ENCODE measurements at places on chromosomes 2 and 18.

DNA sequence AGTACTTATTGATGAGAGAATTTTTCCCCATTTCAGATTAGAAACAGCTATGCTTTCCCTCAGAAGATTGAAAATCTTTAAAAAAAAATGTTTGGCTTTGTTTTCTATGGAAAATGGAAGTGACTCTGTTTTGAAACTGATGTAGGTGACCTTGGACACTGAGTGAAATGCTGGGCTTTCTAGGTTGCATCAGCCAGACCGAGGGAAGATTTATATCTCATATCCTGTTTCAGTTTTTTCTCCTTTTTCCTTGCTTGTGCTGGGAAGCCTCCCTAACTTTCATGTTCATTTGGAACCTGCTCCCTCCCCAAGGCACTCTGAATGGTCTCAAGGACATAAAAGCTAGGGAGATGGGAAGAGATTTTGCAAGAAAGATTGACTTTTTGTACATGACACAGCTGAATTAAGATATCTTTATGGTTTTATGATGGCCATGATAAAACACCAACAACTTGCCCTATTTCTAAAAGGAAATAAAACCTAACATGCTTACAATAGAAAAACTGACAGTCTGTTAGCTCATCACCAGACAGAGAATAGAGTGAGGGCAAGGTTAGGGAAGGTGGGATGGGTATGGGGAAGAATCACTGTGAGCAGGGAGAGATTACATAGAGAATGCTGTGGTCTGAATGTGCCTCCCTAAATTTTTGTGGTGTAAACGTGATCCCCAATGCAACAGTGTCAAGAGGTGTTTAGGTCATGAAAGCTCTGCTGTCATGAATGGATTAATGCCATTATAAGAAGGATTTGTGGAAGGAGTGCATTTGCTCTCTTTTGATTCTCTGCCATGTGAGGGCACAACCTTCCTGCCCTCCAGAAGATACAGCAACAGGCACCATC, 249.7 kb downstream of the TPGS2 start:
- DNase-seq: no peak

GRCh38 chr2:215550331-215550730, 114.5 kb upstream of the FN1 start:
- no peak for DNase-seq

DNA sequence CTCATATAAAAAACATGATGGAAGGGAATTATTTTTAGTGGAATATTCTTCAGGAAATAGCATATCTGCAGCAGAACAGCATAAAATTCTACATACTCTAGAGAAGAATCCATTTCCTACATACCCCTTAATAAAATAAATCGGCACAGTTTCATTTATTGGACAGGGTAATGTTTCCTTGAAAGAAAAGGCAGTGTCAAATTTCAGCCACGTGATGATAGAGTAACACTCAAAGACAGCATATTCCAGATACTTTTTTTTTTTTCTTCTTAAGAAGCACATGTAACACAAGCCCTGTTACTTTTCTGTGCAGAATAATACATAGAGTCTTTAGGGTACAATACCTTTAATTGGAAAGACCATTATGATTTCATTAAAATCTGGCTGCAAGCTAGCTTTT, 204.4 kb downstream of the SRBD1 start:
- DNase-seq: no peak

DNA sequence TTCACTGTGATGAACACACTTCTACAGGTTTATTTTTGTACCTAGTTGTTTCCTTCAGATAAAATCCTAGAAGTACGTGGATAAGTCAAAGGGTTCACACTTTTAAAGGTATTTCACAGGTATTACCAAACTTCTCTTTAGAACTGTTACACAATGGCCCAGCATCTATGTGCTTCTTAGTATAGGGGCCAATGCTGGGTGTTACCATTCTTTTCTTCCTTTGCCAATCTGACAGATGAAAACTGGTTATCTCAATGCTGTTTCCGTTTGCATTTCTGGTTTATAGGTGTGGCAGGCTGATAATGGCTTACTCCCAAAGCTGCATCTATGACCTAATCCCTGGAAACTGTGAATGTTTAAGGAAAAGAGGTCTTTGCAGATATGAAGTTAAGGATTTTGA, 2.8 kb upstream of the TCF7L1 start:
- DNase-seq: no peak

GRCh38 chr2:46333912-46334311, 36.7 kb downstream of the EPAS1 start:
- no peak for DNase-seq

DNA sequence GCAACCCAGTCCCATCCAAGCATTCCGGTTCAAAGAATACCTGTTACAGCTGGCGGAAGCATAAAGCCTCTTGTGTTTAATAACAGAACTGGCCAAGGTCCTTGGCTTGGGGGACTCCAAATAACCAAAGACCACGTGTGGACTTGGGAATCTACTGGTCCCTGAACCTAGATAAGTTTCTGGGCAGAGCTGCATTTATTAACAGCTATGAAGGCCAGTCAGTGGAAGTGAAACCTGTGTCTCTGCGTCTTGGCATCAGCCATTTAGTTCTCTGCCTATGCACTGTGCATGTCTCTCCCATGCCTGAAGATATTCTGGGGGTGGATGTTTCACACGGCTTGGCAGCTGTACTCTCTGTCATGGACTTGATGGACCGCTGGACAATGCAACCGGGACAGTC, 137.7 kb downstream of the CCBE1 start:
- no peak for DNase-seq

- DNase-seq: no peak
These were observed 413.0 kb downstream of the MTX2 start for GRCh38 chr2:176682278-176682677.

DNA sequence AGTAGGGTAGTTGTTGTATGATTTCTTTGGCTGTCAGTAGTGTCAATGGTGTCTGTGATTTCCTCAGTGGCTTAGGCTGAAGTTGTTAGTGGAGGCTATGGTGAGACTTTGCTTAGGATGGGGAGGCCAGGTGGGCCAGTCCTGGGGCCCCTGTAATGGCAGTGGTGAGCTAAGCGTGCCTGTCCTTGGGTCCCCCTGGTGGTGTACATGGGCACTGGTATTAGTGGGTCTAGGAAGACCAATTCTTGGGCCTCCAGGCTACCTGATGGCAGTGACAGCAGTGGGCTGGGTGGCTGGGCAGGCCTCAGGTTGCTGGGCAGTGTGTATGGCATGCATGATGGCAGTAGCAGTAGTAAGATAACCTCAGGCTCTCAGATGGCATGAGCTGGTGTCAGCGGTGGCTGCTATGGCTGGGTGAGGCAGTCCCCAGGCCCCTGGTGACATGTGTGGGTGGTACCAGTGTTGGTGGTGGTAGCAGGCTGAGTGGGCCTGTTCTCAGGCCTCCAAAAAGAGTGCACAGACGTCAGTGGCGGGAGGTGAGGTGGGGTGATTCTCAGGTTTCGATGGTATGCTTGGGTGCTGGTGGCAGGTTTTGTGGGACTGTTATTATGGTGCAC, 103.2 kb downstream of the KLHL14 start:
- DNase-seq: no peak

DNA sequence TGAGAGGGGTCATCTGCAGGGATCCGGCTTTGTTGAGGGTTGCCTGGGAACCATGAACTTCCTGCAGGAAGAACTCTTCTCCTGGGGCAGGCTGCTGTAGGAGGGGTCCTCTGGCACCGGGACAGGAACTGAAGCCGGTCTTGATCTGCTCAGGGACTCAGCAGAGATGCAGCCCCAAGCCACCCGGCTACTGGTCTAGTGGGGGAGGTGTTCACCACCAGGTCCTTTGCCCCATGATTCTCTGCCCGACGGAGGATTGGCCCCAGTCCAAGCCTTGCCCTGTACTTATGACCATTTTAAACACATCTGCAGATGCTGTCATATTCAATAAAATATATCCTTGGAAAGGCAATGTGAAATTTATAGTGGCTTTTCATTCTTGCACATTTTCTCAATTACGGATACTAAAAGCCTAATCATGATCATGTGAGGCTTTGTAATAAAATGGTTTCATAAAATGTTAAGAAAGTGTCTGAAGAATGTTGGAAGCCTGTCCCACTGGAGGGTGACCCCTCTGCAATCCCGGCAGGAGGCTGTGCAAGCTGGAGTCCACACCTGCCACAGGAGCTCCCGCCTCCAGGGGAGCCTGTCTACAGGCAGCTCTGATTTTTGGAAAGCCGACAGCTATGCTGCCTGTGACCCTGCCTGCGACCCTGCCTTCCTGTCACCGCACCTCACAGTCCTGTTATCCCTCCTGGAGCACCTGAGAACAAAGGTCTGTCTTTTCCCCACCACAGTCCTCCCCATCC, 98.8 kb upstream of the TAF1B start:
- DNase-seq: no peak

DNA sequence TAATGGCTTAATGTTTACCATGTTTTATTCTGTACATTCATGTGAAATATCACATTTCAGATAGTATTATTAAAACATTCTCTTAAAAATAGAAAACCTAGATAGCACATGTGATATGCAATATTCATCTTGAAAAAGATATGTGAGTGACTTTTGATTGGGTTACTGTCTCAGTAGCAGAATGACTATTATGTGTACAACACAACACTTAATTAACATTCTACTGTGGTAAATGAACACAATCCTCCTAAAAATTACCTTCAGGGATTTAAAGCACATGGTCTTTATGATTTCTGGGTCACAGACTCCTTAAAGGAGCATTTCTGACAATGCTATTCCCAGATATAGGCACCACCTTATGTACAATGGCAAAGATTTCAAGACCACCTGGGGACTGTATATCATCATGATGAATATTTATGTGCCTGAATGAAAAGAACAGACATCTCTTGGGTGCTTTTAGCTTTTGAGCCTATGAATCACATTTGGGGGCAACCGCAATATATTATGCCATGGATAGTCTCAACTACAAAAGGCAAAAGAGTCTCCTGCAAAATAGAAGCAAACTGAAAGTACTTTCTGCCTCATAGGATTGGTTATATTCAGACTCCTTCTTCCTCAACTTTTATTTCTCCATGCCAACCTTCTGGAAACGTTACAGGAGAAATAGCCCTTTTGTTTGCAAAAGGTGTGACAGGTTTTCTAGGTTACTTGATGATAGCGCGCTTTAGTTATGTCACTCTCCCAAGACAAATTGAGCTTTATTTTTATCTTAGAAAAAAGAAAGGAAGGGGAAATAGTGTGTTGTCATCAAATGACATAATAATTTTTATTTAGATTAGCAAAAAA, 259.0 kb downstream of the CALCRL start:
- DNase-seq: no peak

- no peak for DNase-seq
These were observed 39.7 kb upstream of the GRP start for GRCh38 chr18:59180150-59180845.

DNA sequence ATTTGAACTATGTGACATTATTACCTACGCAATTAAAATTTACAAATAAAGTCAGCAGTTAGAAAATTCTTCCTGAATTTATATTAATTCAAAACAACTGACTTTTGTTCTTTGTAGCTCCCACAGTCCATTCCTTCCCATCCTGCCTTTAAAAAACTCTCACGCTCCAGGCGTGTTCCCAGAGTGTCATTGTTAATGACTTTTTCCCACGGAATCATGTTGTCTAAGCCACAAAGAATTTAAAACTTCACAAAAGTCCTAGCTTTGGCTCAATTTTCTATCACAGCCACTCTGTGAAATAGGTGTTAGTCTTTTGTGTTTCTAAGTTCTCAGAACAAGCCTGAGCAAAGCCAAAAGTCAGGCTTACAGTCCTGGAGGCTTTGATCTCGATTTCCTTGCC, 26.5 kb downstream of the SLC1A4 start:
- DNase-seq: no peak

DNA sequence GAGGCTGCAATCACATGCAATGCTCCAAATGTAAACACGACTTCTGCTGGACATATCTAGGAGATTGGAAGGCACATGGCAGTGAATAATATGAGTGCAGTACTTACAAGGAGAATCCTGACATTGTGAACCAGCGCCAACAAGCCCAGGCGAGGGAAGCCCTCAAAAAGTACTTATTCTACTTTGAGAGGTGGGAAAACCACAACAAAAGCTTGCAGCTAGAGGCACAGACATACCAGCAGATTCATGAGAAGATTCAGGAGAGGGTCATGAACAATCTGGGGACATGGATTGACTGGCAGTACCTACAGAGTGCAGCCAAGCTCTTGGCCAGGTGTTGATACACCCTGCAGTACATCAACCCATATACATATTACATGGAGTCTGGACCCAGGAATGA, 475.7 kb upstream of the CDH2 start:
- DNase-seq: no peak

- no peak for DNase-seq
These were observed 61.5 kb upstream of the NEDD4L start for GRCh38 chr18:57982372-57983021.

- no peak for DNase-seq
These were observed 475.3 kb downstream of the RIT2 start for GRCh38 chr18:42640160-42640559.

DNA sequence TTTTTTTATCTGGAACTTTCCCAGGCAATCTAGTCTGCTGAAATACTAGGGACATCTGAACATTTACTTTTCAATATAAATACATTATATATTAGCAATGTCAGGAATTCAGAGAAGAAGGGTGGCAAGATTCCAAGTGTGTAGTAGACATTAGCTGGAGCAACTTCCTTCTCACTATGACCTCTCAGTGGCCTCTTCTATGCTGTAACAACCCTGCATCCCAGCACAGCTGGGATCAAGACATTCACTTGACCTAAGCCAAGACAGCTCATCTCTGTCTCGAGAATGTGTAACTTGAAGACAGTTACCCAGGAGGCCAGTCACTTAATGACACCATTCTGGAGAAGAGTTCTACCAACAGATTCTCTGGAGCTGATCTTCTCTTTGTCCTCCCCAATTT, 61.7 kb upstream of the RALBP1 start:
- DNase-seq: no peak

GRCh38 chr2:102736410-102737409, 25.1 kb upstream of the TMEM182 start:
- no peak for DNase-seq

DNA sequence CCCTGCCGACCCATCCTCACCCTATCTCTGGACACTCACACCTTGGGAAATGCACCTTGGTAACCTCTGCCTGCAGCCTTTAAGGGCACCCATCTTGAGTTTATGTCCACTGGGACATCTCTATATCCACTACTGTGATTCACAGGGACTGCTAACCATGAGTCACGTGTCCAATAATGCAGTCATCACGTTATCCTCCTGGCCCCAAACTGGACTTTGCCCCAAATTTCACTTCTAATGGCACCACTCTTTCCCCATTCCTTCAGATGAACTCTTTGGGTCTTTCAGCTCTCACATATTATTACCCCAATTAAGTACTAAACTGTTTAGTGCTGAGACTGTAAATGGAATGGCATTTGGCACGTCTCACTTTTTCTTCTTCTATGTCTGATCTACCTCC, 71.2 kb upstream of the TMEM200C start:
- no peak for DNase-seq

GRCh38 chr2:26849056-26849999, 1.4 kb downstream of the DPYSL5 start:
- no peak for DNase-seq
